Tibial artery (tissue), 4 donors: ENCODE measurements at places on chromosomes 3 and 15.

DNA sequence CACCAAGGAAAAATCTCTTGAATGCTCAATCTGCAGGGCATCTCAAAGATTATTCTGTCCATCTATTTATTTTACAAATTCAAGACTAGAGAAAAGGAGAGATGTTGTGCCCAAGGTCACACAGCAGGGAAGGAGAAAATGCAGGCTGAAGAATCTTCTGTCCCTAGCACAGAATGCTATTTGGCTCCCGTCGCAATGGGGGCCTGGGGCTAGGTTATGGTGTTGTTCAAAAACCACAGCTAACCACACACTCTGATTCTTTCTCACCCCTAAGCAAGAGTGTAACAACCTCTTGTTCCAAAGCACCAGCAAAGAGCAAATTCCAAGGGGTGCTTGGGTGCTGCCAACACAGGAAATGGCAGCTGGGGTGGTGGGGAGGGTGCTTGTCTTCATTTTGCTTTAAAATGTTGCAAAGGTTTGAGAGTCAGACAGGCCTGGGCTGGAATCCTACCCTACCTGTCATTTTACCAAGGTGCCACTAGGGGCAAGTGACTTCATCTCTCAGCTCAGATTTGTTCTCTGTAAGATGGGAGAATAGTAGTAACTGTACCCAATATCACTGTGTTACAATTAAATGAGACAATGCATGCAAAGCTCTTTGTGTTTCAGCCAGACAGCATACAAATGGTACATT, 112.5 kb downstream of the ADAMTS9 start:
- no peak overlapping the region for H3K4me3 ChIP-seq
- H3K27me3 ChIP-seq: no peaks in the 10 kb centered on the region
- DNase-seq: no peak
- no peak overlapping the region for H3K27ac ChIP-seq
- H3K4me1 ChIP-seq: no peaks in the 10 kb centered on the region
- no peaks in the 10 kb centered on the region for H3K36me3 ChIP-seq

DNA sequence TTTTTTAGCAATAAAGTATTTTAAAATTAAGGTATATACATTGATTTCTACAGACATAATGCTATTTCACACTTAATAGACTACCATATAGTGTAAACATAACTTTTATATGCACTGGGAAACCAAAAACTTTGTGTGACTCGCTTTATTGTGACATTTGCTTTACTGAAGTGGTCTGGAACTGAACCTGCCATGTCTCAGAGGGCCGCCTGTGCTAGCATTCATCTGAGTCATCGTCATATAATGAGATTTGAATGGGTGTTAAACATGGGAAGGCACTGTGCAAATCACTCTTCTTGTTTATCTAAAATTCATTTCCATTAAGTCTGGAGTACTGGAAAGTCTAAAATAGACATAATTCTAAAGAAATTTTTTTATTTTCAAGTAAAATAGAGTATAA, 12.9 kb downstream of the EIF2AK4 start:
- no peak for DNase-seq
- peaks cover 62% of the 10 kb centered on the region for H3K36me3 ChIP-seq

DNA sequence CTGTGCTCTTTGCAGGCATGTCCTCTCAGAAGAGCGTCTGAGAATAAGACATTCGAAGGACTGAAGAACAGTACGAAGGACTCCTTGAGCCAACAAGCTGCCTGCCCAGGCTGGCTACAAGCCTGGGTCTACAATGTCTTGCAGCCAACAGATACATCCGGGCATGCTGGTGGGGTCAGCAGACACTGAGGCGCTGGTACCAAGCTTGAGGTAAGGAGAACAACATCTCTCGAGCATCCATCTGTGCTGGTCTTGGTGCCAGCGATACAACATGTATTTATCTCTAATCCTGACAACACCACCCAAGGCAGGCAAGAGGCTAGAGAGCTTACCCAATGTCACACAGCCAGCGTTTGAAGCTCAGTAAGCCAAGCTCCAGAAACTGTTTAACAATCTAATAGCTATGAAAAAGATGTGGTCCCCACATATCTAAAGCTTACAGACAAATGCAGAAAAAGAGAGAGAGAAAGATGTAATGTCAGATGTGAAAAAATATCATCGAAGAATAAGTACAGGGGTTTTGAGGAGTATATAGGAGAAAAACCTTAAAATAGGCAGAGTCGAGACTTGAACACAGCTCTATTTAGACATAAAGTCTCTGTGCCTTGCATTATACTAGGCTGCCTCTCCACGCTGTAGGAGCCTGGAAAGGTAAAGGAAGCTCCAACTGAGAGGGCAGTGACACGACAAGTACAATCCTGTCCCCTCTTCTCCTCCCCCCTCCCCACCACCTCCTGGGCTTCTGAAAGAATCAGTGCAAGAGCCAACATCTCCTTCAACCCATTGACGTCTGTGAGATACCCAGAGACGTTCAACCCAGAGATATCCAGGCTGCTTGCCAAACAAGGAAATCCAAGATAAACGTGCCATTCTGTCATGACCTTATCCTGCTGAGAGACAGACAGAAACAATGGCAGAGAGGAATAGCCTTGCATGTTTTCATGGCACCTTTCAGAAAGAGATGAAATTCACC, 39.4 kb downstream of the WWTR1 start:
- H3K36me3 ChIP-seq: no peaks in the 10 kb centered on the region
- no peaks in the 10 kb centered on the region for H3K4me1 ChIP-seq
- H3K4me3 ChIP-seq: no peak overlapping the region
- H3K27ac ChIP-seq: peak overlapping the region; percentile 65

DNA sequence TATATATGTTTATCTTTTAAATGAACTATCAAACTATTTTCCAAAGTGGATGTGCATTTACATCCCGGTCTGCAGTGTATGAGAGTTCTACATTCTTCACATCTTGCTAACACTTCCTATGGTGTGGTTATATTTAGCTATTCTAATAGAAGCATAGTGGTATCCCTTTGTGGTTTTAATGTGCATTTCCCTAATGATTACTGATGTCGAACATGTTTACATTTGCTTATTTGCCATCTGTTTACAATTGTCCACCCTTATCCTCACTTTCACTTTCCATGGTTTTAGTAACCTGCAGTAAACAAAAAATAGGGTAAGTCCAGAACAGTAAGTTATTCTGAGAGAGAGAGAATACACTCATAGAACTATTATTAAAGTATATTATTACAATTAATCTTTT, 360.5 kb upstream of the NAALADL2 start:
- H3K27me3 ChIP-seq: no peaks in the 10 kb centered on the region
- H3K4me1 ChIP-seq: peaks cover 51% of the 10 kb centered on the region
- peak overlapping the region; percentile 20 for H3K27ac ChIP-seq
- no peaks in the 10 kb centered on the region for H3K36me3 ChIP-seq

- DNase-seq: no peak
- no peak overlapping the region for H3K27ac ChIP-seq
- no peaks in the 10 kb centered on the region for H3K36me3 ChIP-seq
- H3K27me3 ChIP-seq: no peaks in the 10 kb centered on the region
- H3K4me3 ChIP-seq: no peak overlapping the region
Measured at GRCh38 chr3:14769544-14770325, 49.0 kb upstream of the FGD5 start.

DNA sequence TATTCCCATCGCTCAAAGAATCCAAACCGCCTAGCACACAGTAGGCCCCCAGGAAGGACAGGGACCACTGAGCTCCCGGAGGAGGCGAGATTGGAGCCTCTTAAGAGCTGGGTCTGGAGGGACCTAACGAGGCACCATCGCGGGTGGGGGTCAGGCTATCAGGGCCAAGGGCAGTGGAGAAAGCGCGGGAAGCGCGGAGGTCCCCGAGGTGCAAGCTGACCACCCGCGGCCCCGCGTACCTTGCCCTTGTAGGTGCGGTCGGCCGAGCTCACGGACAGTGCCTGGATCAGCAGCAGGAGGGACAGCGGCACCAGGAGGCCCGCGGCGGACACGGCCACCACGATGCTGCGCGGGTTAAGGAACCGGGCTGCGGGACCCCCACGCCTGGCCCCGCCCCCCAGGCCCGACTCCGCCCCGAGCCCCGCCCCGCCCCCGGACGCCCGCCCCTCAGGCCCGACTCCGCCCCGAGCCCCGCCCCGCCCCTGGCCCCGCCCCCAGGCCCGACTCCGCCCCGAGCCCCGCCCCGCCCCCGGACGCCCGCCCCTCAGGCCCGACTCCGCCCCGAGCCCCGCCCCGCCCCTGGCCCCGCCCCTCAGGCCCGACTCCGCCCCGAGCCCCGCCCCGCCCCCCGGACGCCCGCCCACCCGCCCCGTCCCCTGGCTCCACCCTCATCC, 3.9 kb downstream of the ZDHHC19 start:
- peaks cover 62% of the 10 kb centered on the region for H3K27me3 ChIP-seq
- H3K27ac ChIP-seq: no peak overlapping the region
- no peak overlapping the region for H3K4me3 ChIP-seq
- H3K36me3 ChIP-seq: no peaks in the 10 kb centered on the region
- no peak for DNase-seq

DNA sequence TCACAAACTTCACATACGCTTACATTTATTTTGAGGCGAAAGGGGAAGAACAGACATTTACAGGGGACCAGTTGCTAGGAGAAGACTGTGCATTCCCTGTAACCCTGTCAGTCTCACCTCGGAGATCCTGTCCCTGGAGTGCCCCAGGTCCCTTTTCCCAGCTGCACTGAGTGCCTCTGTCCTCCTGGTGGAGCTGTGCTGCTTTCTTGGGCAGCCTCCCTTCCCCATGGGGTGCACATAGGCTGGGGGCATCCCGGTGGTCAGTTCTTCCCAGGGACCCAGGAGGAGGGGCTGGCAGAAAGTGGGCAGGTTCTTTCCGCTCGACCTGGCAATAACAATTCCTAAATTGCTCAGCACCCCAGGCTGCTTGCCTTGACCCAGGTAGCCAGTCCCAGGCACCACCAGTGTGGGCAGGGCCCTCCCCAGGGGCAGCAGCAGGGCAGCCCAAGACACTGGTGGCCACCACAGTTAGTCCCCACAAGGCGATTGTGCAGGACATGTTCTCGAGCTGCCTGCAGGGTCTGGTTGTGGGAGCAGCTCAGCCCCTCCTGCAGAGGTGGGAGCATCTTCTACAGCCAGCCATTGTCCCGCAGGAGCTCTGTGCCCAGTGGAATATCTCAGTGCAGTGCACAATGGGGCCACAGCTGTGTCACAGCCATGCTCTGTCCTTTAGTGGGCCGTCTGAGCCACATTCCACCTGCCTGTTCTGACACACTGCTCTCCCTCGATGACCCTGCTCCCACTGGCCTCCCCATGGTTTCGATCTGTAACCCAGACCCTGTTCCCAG, 36.3 kb downstream of the APBA2 start:
- no peaks in the 10 kb centered on the region for H3K27me3 ChIP-seq
- DNase-seq: no peak
- no peak overlapping the region for H3K27ac ChIP-seq
- no peaks in the 10 kb centered on the region for H3K36me3 ChIP-seq
- H3K4me3 ChIP-seq: no peak overlapping the region
- H3K4me1 ChIP-seq: no peaks in the 10 kb centered on the region

- no peak overlapping the region for H3K27ac ChIP-seq
- no peak overlapping the region for H3K4me3 ChIP-seq
- H3K27me3 ChIP-seq: no peaks in the 10 kb centered on the region
- no peak for DNase-seq
Measured at GRCh38 chr3:43256714-43257461, 29.5 kb upstream of the SNRK start.

GRCh38 chr3:150875548-150875947, 29.7 kb downstream of the MINDY4B start:
- no peak for DNase-seq
- H3K4me1 ChIP-seq: no peaks in the 10 kb centered on the region
- no peak overlapping the region for H3K27ac ChIP-seq
- no peaks in the 10 kb centered on the region for H3K27me3 ChIP-seq

DNA sequence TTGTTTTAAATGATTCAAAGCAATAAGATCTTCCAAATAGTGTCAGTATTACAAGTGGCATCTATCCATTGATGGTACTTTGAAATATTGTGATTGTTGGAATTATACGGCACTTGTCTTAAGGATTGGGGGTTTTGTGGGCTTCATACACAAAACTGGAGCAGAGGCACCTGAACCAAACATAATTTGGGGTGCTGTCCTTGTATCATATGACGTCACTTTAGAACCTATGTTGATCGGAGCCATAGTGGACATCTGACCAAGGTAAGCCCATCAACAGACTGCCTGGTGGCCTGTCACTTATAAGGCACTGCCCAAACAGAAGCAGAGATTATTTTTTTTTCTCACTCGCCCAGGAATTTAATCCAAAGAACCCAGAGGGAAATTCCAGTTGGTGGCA, 2.9 kb upstream of the LRRC58 start:
- peaks cover 12% of the 10 kb centered on the region for H3K4me1 ChIP-seq
- H3K4me3 ChIP-seq: no peak overlapping the region
- no peak for DNase-seq
- no peaks in the 10 kb centered on the region for H3K27me3 ChIP-seq

DNA sequence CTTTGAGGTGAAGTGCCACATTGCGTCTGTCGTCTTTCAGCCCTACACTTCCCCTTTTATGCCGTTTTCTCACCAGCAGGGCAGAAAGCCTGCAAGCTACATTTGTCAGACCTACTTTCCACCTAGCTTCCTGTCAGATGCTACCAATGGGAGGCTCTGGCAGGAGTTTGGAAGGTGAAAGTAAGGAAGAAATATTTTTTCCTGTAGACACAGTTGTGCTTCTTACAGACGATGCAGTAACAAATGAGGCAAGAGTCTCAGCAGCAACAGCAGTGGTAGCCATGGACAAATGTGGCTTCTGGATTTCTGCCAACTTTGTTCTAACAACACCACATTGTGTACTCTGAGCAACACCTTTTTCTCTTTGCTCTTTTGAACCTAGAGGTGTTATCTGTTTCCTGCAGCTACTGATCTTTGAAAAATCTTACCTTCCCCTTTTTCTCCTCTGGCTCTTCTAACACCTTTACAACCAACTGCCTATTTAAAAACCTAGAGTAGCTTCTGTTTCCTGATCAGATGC, 70.6 kb upstream of the STT3B start:
- H3K4me1 ChIP-seq: no peaks in the 10 kb centered on the region
- DNase-seq: no peak
- no peaks in the 10 kb centered on the region for H3K27me3 ChIP-seq
- no peak overlapping the region for H3K4me3 ChIP-seq

- H3K4me3 ChIP-seq: no peak overlapping the region
- H3K27ac ChIP-seq: peak overlapping the region; percentile 73
- H3K27me3 ChIP-seq: no peaks in the 10 kb centered on the region
- DNase-seq: no peak
Measured at GRCh38 chr3:8444883-8445282, 56.7 kb upstream of the LMCD1 start.

DNA sequence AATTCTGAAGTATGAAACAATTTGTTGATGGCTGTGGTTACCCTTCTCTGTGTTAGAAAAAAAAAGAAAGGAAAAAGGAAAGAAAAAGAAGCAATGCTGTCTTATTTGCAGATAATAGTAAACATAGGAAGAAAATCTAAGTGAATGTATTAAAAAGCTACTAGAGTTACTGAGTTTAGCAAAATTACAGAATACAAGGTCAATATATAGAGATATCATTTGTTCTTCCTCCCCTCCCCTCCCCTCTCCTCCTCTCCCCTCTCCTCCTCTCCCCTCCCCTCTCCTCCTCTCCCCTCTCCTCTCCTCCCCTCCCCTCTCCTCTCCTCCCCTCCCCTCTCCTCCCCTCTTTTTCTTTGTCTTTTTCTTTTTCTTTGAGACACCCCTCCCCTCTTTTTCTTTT, 69.1 kb downstream of the ANP32A start:
- no peaks in the 10 kb centered on the region for H3K36me3 ChIP-seq
- no peaks in the 10 kb centered on the region for H3K27me3 ChIP-seq
- H3K4me3 ChIP-seq: no peak overlapping the region
- H3K27ac ChIP-seq: no peak overlapping the region
- H3K4me1 ChIP-seq: no peaks in the 10 kb centered on the region
- no peak for DNase-seq
